Activated B cell treated with CpG ODN at 0.5 μM for 24 hours (primary cell): ENCODE measurements at places on chromosomes 2 and 18. TPM values are rescaled to one million over a fixed set of nuclear protein-coding genes. Genes with fewer than 3 reads are reported as not detected.

LCT gene
- total RNA-seq, result not detected in 2 replicates

TNFAIP6 gene
- 0.29 TPM in 1 of 2 replicates, not detected in the other for total RNA-seq

ORC4 gene
- 28.2 and 30.7 TPM in 2 replicates for total RNA-seq

APOB gene
- total RNA-seq, result not detected in 2 replicates

EHD3 gene
- total RNA-seq, result 38.1 and 40.3 TPM in 2 replicates

MCFD2 gene
- 48.0 and 50.7 TPM in 2 replicates for total RNA-seq

MSH6 gene
- total RNA-seq, result 40.6 and 42.1 TPM in 2 replicates

PLA2R1 gene
- not detected in 2 replicates for total RNA-seq

ACVR1C gene
- 0.20 and 0.32 TPM in 2 replicates for total RNA-seq

TTC32 gene
- total RNA-seq, result 18.4 and 22.8 TPM in 2 replicates

GALNT14 gene
- 6.6 and 7.9 TPM in 2 replicates for total RNA-seq

ACMSD gene
- total RNA-seq, result not detected in 2 replicates

BOK gene
- total RNA-seq, result 0.10 TPM in 1 of 2 replicates, not detected in the other

DPYSL5 gene
- not detected in 2 replicates for total RNA-seq

DPP10 gene
- total RNA-seq, result not detected in 2 replicates

ABHD1 gene
- 0.20 and 1.1 TPM in 2 replicates for total RNA-seq

LIPG gene
- 0.29 TPM in 1 of 2 replicates, not detected in the other for total RNA-seq

ANKRD53 gene
- total RNA-seq, result 0.71 and 2.5 TPM in 2 replicates

LDAH gene
- total RNA-seq, result 31.2 and 31.7 TPM in 2 replicates

RGPD4 gene
- total RNA-seq, result 0.07 TPM in 1 of 2 replicates, not detected in the other

C2orf66 gene
- total RNA-seq, result not detected in 2 replicates

C1QL2 gene
- total RNA-seq, result not detected in 2 replicates

ZNF385B gene
- not detected in 2 replicates for total RNA-seq

DES gene
- total RNA-seq, result not detected in 2 replicates

WBP1 gene
- 61.4 and 65.3 TPM in 2 replicates for total RNA-seq

SPDYA gene
- total RNA-seq, result 1.6 and 2.1 TPM in 2 replicates

AQP12A gene
- not detected in 2 replicates for total RNA-seq

DYSF gene
- 0.10 and 0.13 TPM in 2 replicates for total RNA-seq

VWC2L gene
- total RNA-seq, result not detected in 2 replicates

SCN2A gene
- 0.16 TPM in 1 of 2 replicates, not detected in the other for total RNA-seq

VPS4B gene
- 66.2 and 66.8 TPM in 2 replicates for total RNA-seq

ATP6V1C2 gene
- total RNA-seq, result 3.3 and 3.5 TPM in 2 replicates

ADRA2B gene
- 0.11 and 0.37 TPM in 2 replicates for total RNA-seq

HOXD10 gene
- total RNA-seq, result not detected in 2 replicates

RSAD2 gene
- 0.29 and 0.67 TPM in 2 replicates for total RNA-seq

FAM110C gene
- total RNA-seq, result 0.18 TPM in 1 of 2 replicates, not detected in the other

IL18R1 gene
- total RNA-seq, result 1.7 and 2.2 TPM in 2 replicates

ATL2 gene
- 40.0 and 43.2 TPM in 2 replicates for total RNA-seq

TMEM18 gene
- 30.8 and 34.6 TPM in 2 replicates for total RNA-seq

INSIG2 gene
- 16.8 and 16.9 TPM in 2 replicates for total RNA-seq

MC2R gene
- total RNA-seq, result not detected in 2 replicates

PTPRN gene
- total RNA-seq, result not detected in 2 replicates

OXER1 gene
- total RNA-seq, result 1.9 and 2.1 TPM in 2 replicates

RAMP1 gene
- 3.9 and 4.4 TPM in 2 replicates for total RNA-seq
